ENCODE measurements at places on chromosomes 16 and 17.

DNA sequence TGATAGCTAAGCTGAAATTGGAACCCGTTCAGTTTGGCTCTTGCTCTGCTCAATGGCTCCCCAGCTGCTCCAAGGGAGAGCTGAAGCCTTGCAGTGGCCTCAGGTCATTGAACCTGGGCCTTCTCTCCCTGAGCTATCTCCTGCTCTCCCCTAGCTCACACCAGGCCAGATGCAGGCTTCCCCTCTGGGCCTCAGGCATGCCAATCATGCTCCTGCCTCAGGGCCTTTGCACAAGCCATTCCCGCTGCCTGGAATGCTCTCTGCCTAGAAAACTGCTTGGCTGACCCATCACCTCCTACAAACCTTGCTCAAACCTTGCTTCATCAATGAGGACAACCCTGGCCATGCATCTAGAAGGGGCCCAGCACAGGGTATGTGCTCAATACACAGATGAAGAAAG lies 16.7 kb upstream of the KRTAP17-1 start:
- DNase-seq = no peak

GRCh38 chr17:35241520-35241919 lies 1.4 kb upstream of the SLFN5 start:
- DNase-seq = no peak

- DNase-seq = no peak
These were observed 20.1 kb upstream of the SLC46A1 start for GRCh38 chr17:28426081-28426519.

DNA sequence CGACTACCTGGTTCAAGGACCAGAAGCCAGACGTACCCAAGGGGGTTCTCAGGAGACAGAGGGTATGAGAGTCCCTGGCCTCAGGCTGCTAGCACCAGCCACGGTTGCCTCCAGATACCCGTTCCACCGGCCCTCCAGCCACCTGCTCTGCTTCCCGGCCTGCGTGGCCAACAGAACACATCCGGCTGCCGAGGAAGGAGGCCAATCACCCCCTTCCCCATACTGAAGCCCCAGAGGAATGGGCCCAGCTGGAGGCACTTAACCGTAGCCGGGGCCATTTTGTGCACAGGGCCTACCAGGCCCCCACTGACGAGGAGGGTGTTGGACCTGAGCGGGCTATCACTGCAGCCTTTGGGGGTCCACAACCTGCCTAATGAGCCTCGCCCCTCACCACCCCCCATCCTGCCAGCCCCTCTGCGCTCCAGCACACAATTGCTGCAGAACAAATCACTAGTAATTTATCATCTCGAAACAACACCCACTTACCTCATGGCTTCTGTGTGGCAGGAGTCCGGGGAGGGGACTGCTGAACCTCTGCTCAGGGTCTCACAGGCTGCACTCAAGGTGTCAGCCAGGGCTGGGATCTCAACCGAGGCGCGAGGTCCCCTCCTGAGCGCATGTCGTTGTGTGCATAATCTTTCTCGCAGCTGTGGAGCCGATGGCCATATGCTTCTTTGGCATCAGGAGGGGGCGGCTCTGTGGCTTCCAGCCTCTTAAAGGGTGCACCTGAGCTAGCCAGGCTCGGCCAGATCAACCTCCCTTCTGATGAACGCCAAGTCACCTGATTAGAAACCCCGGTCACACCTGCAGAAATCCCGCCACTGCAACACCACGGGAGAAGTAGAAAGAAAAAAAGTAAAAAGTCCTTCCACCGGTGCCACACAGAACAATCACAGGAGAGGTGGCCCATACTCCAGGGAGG lies 10.1 kb upstream of the KREMEN2 start:
- DNase-seq = no peak

GRCh38 chr16:81486540-81487061 lies 42.0 kb downstream of the CMIP start:
- peak; percentile 71 for DNase-seq

GRCh38 chr16:67395458-67396158 lies 2.3 kb upstream of the TPPP3 start:
- no peak for DNase-seq

- no peak for DNase-seq
These were observed 15.1 kb downstream of the SAMD14 start for GRCh38 chr17:50114849-50115357.

DNA sequence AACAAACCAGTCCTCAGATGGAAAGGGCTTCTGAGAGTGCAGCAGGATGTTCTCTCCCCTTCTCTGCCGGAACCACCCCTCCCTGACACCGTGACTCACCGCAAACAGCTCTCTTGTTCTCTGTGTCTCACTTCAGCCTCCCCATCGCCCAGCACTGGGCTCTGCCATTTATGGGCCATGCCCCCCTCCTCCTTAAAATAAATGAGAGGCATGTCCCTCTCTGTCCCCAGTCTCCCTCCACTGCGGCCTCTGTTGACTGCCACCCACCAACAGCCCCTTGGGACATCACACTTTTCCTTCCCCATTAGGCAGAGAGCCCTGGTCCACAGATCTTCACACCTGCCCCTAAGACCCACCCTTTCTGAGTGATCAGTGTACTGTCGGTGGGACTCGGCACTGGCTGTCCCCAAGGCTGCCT lies 6.3 kb downstream of the CCDC102A start:
- peak; percentile 41 for DNase-seq

DNA sequence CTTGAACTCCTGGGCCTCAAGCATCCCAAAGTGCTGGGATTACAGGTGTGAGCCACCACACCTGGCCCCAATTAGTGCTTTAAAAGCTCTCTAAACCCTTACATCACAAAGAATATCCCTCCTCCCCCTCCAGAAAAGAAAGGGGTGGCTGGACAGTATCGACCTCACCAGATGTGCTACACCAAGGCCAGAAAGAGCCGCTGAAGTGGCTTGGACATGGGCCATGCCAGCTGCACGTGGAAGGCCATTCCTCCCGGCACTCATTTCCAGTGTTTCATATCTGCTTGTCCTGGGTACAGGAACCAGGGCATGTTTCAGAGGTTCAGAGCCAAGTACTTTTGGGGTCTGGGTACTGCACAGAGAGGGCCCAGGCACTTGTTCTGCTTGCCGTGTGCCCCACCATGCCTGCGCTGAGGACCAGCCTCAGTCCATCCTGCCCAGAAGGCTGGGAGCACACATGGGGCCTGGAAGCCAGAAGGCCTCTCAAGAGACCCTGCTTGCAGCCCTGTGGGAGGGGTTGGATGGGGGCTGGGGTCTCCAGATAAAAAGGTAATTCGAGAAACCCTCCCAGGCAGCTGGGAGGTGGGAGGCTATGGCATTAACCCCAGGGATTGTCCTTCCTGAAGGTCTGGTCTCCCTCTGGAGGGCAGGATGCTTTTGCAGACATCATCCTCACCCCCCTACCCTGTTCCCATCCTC lies 3.5 kb upstream of the SRRM2 start:
- DNase-seq = no peak

DNA sequence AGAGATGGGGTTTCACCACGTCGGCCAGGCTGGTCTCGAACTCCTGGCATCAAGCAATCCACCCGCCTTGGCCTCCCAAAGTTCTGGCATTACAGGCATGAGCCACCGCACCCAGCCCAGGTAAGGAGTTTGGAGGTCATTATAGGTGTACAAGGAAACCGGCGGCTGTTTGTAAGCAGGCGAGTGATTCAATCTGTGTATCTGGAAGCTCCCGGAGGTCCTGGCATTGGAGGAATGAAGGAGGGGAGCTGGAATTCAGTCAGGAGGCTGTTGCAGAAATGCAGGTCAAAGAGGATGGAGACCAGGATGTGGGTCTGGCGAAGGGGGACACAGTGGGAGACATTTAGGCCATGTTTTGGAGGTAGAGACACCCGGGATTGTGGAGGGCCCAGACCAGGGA lies 18.8 kb downstream of the CDC42EP4 start:
- DNase-seq = no peak

DNA sequence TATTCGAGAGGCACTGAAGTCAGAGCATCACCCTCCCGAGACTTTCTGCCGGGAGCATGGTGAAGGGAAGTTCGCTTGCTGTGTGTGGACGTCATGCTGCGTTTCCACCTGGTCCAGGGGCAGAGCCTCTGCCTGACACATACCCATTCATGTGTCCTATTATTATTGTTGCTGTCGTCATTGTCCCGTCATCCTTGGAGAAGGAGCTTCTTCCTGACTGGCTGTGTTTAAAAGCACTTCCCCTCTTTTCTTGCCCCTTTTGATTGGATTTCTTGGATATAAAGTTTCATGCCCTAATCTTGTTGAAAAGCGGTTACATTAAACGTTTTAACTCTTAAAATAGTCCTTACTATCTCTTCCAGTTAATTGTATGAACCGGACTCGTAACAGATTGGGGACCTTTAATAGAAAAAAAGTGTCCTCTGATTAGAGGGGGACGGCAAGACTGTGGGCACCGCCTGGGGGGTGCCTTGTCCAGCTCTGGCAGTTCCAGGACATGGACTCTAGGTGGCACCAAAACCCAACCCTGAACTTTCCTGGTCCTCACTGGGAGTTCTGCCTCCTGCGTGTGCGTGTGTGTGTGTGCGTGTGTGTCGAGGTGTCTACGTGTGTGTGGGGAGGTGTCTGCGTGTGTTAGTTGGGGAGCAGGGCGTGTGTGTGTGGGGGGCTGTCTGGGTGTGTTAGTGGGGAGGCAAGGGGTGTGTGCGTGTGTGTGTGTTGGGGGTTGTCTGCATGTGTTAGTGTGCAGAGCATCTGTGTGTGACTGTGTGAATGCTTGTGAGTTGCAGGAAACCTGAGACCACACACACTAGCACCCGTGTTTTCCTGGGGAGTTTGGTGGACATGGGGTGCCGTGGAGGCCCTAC lies 133.3 kb upstream of the CIBAR2 start:
- peak; percentile 85 for DNase-seq

- DNase-seq = no peak
These were observed 13.1 kb downstream of the CFAP20 start for GRCh38 chr16:58116081-58116480.

GRCh38 chr17:72400863-72401262 lies 280.0 kb downstream of the SOX9 start:
- no peak for DNase-seq

DNA sequence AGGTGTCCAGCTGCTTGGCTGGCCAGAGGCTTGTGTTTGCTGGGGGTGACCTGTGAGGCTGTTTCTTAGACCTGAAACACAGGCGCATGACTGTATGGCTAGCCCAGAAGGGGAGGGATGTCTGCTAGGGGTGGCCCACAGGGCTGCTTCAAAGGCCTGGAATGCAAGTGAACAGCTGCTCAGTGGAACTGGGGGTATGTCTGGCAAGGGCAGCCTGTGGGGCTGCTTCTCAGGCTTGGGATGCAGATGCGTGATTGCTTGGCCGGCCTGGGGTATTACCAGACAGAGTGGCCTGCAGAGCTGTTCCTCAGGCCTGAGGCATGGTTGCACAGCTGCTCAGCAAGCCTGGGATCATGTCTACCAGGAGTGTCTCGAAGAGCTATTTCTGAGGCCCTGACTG lies 20.5 kb downstream of the TANC2 start:
- DNase-seq = no peak

DNA sequence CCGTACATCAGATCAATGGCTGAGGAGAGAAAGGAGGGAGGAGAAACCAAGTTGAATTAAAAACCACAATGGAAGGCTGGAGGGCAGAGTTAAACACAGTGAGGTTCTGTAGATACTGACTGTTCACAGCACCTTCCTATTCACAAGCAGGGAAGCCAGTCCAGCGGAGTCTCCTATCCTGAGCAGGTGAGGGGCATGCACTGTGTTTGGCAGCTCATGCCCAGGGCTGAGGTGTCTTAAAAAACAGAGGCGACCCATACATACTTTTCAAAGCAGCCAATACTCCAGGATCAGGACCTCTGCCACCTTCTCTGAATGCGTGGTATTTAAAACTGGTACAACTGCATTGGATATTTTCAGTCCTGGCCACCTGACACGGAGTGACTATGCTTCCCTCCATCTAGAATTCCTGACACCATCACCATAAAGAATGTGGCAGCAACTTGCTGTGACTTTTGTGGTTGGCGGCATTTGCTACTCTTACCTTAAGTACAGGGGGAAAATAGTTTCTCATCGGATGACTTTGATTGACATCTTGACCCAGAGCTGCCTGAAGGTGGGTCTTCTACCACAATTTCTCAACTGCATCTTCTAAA lies 21.5 kb downstream of the USP22 start:
- DNase-seq = no peak

- peak; percentile 52 for DNase-seq
These were observed at the start of gene SHISA6 for GRCh38 chr17:11240841-11241610. Gene SHISA6 (plus strand): TSS chr17:11241213.

- DNase-seq = no peak
These were observed 23.3 kb downstream of the TRARG1 start for GRCh38 chr17:1302761-1303160.

DNA sequence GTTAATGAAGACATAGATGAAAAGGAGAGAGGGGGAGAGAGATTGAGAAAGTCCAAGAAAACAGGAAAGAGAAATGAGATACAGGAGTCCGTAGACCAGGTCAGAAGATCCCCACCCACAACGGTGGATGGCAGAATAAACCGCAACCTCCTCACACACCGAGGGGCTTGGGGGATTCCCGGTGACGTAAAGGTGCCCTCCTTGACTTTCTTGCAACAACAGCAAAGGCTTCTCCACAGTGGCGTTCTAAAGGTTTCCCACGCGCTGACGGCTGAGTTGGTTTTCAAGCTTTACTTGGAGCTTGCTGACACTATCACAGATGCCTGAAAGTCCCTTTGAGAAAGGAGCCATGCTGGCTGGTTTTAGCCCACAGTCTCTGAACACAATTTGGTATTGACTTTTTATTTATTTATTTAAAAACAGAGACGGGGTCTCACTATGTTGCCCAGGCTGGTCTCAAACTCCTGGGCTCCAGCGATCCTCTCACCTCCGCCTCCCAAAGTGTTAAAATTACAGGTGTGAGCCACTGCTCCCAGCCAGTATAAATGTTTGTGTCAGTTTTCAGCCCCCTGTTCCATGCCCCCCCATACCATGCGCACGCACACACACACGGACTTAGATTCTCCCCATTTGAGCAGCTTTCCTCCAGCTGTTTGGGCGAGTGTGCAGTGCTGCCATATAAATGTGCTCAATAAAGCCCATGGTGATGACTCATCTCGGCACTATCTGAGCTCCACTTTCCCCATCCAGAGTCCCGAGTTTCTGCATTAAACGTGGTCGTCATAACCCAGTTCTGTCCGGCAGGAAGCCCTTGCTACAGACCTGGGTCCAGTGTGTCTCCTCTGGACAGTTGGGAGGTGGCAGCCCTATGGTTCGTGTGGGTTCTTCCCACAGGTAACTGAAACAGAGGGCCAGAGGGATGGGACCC lies 33.0 kb upstream of the SEC14L1 start:
- no peak for DNase-seq

- no peak for DNase-seq
These were observed 477 bp upstream of the CLDN9 start for GRCh38 chr16:3012246-3012645.
